Stimulated activated CD8-positive, alpha-beta memory T cell treated with anti-CD3 and anti-CD28 coated beads, Interleukin-4, amount 100 ng/mL, for 1 hour (primary cell): ENCODE measurements at places on chromosomes 6 and 20.

DNA sequence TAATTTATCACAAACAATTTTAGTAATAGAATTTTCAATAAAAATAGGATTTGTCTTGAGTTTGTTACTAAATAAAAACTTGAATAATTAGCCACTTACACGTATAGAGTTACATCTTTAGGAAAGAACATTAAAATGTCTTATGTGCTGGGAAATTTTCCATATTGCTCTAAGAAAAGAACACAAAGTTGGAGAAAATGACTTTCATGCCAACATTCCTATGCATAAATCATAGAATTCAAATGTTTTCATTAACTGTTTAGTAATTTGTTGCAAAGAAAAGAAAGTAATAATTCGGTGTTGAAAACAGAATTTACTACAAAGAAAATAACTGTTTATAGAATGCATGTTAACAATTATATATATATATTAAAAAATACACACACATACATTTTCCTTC is 4.7 kb upstream of the TBC1D32 start:
- DNase-seq = no peak

DNA sequence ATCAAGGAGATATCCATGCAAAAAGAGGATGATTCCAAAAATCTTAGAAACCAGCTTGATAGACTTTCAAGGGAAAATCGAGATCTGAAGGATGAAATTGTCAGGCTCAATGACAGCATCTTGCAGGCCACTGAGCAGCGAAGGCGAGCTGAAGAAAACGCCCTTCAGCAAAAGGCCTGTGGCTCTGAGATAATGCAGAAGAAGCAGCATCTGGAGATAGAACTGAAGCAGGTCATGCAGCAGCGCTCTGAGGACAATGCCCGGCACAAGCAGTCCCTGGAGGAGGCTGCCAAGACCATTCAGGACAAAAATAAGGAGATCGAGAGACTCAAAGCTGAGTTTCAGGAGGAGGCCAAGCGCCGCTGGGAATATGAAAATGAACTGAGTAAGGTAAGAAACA is 10.1 kb upstream of the SNRNP48 start:
- no peak for DNase-seq

- DNase-seq = no peak
These were observed 32.5 kb downstream of the ZC3H12D start for GRCh38 chr6:149452037-149452939.

GRCh38 chr6:4592026-4592425 is 184.2 kb upstream of the CDYL start:
- no peak for DNase-seq

GRCh38 chr6:1553562-1554083 is 56.1 kb upstream of the FOXC1 start:
- no peak for DNase-seq

DNA sequence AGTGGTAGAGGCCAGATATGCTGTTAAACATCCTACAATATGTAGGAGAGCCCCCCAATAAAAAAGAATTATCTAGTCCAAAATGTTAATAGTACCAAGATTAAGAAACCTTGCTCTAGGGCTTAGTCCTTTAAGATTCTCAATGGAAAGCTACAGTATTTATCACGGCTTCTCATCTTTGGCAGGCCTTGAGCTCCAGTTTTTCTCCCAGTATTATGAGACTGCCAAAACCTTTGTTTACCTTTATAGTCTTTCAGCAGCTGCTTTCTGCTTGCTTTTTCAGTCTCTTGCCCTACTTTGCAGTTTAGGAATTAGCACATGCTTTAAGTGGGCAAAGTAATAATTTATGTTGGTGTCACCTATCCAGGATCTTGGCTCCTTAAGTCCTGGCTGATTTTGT is 59.7 kb downstream of the NHLRC1 start:
- no peak for DNase-seq

GRCh38 chr6:44456070-44456965 is 68.8 kb downstream of the CDC5L start:
- DNase-seq = no peak

DNA sequence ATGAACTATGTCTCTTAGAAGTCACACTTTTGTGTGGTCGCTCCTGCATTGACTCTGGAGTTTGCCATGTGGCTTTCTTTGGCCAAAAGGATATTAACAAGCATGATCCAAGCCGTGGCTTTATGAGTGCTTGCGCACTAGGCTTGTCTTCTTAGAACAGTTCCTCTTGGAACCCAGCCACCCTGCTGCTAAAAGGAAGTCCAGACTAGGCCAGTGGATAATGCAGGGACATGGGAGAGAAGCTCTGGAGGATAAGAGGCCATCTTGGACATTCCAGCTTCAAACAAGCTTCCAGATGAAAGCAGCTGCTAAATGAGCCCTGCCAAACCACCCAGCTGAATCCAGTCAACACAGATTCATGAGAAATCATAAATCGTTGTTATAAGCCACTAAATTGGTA is 346.4 kb downstream of the CDC5L start:
- no peak for DNase-seq

DNA sequence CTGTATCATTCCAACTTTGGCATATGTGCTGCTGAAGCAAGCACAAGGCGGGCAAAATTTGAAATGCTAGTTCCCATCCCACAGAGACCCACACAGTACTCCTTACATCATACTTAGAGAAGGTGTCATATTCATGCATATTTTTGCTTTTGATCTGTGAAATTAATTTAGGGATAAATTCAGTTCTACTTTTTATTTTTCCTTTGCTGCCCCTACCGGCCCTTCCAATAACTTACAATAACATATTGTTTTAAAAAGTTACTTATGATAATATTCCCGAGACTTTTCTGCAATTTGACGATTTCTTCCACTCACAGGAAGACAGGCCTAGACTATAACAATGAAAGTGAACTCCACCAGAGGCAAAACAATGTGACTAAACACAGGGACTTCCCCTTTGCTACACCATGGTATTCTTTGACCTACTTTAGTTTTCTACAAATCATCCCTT is 35.0 kb downstream of the SESN1 start:
- DNase-seq = no peak

- no peak for DNase-seq
These were observed 70.4 kb downstream of the ABHD12 start for GRCh38 chr20:25320035-25320800.

DNA sequence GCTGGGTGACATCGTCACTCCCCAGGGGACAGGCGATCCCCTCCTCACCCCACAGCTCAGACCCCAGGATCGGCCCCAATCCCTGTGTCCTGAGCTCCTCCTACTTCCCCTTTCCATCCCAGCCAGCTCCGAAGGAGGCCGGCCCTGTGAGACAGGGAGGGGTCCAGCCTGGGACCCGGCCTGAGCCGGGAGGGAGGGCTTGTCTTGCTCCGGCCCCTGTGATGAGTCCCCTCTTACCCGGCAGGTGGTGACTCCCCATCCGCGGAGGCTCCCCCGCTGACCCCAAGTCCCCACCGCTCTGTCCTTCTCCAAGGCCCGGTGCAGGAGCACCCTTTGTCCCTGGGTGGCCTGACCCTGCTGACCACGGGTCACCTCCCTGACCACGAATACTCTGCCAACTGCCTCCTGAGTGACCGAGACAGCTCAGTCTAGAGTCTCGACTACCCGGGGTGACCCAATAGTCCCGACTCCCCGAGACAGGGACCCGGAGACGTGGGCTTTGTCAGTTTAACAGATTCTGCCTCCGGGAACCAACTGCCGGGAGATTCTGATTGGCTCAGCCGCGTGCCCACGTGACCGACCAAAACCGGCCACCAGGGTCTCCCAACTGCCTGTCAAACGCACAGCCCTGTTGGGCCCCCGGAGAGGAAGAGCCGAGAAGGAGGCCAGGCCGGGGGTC is 187.4 kb upstream of the PROKR2 start:
- no peak for DNase-seq

- no peak for DNase-seq
These were observed 19.4 kb upstream of the OVOL2 start for GRCh38 chr20:18077157-18077556.

DNA sequence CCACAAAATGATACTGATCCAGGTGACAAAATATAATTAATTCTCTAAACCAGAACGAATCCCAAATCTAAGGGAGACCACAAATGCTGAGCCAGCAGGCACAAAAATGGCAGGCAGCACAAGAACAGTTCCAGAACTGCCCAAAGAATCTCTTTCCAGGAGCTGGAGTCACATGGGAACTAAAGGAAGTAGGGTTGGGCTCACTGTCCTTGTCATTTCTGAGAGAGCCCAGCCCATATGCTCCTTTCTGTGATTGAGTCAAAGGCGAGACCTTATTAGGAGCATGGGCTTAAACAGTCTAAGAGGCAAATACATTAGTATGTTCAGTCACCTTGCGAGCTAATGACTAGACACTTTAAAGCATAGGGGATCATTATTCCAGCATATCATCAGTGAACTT is 327.6 kb upstream of the ARID1B start:
- DNase-seq = no peak

GRCh38 chr6:119301429-119301828 is 48.1 kb downstream of the MAN1A1 start:
- no peak for DNase-seq

DNA sequence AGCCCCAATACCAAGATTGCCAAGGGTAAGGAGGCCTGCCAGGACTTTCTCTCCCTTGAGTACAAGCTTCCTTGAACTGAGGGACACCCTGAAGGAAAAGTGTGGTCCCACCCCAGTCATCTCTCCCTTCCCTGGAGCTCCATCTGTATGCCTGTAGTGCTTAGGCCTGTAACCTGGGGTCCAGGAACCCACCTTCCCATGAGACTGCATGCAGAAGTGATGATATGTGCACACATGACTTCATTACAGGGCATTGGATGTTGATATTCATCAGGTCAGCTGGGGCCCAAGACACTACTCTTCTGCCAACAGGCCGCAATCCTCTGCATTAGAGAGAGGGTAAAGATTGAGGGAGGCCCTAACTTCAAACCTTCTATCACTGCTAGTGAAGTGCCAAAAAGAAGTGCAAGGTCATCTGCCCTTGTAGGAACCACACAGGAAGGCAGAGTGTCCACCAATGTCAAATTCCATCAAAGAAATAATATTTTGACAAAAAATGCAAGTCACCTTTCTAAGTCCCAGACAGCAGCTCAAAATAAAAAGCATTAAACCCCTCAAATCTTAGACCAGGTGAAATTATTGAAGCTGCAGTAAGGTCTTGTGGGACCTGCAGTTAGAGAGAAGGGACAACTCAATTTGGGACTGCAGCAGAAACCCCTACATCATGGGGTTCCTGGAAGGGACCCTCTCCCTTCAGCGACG is 5.1 kb downstream of the HLA-F start:
- no peak for DNase-seq

DNA sequence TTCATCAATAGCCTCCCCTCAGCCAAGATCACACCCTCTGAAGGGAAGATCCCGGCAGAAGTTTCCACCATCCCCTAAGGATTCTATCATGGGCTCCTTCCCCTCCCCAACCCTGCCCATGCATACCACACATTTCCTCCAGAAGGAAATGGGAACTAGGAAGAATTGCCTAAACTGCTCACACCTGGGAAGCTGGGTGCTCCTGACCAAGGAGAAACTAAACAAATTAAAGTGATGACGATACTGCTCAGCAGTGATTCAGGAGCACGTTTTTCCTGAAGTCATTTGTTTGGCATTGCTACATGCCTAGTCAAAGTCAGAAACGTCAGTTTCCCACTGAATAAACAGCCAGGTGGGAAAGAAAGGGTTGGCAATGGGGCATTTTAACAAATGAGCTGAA is 136.1 kb upstream of the CDYL start:
- DNase-seq = no peak

DNA sequence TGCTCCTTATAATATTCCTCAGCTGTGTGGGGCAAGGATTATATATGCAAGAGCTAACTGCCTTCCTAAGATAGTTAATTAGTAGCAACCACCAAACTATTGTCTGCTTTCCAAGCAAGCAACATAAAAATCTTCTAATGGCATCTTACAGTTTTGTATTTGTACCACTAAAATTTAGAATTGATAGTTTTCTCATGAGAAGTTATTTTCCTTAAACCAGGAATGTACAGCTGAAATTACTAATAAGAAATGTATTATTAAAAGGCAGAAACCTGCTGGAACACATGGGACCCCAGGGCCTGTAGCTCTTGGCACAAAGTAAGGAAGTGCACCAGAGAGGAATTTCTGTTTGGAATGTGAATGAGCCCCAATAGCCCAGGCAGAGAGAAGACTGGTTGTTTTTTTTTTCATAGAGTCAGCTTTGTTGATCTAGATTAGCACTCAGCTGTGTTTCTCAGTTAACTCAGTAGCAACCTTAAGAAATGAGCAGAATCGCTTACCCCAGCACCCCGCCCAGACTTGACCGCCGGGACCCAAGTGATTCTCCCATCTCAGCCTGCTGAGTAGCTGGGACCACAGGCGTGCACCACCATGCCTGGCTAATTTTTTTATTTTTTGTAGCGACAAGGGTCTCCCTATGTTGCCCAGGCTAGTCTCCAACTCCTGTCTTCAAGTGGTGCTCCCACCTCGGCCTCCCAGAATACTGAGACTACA is 2.6 kb downstream of the MGME1 start:
- DNase-seq = no peak

DNA sequence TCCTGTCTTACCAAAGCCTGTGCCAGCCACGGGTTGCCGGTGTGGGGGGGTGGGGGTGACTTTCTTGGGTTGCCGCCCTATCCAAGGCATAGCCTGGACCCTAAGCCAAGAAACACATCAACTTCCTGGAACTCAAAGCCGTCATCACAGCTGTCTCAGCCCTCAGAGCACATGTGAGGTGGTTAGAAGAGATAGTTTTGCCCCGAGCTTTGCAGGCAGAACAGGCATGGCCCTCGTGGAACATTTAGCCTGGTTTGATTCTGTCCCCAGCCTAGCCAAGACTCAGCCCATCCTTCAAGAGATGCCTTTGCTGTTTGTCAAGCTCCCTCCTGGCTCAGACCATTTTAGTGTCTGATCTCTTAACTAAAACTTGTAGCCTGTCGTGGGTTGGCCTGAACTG is 64.9 kb downstream of the RREB1 start:
- no peak for DNase-seq

DNA sequence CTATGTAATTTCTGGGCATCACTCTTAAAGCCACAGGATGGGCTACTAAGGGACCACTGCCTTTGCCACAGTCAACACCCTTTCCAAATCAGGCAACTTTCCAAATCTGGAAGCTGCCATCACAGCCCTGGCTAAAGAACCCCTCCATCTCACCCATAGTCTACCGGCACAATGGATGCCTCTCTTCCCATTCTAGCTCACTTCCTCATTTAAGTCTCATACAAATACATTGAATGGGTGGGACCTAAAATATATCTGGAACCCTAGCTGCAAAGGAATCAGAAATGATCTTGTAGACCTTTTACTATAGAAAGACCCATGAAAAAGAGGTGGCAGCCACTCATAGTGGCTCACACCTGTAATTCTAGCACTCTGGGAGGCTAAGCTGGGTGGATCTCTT is 3.3 kb upstream of the TREML4 start:
- no peak for DNase-seq

DNA sequence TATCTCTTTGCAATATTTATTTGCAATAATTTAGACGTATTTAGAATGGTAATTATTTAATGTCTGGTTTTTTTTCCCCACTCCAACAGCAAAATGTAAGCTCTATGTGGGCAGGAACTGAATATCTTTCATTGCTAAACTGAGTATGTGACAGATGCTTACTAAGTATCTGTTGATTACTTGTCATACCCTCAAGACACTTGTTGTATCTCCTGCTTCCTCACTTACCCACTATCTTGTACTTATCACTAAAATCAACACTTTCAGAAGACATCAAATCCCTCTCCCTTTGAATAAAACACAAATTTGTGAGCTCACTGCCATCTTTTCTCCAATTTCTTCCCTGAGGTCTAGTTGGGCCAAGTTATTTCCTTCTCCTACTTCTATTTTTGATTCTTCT is 30.3 kb downstream of the PPIL4 start:
- no peak for DNase-seq
